ENCODE measurements at places on chromosomes 12 and 14.

DNA sequence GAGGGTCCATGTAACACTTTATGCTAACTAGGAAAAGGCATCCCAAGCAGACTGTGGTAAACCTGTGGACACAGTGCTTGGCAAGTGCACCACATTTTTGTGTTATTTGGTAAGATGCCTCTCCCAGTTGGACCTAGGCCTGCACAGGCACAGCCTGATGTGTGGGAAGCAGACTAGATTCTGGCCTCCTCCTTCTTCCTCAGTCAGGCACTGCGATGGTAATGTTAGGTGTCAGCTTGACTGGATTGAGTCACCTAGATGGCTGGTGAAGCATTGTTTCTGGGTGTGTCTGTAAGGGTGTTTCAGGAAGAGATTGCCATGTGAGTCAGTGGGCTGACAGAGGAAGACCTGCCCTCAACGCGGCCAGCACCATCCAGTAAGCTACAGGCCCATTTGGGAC is 25.3 kb upstream of the RHOJ start:
- DNase-seq = peak; percentile 73

DNA sequence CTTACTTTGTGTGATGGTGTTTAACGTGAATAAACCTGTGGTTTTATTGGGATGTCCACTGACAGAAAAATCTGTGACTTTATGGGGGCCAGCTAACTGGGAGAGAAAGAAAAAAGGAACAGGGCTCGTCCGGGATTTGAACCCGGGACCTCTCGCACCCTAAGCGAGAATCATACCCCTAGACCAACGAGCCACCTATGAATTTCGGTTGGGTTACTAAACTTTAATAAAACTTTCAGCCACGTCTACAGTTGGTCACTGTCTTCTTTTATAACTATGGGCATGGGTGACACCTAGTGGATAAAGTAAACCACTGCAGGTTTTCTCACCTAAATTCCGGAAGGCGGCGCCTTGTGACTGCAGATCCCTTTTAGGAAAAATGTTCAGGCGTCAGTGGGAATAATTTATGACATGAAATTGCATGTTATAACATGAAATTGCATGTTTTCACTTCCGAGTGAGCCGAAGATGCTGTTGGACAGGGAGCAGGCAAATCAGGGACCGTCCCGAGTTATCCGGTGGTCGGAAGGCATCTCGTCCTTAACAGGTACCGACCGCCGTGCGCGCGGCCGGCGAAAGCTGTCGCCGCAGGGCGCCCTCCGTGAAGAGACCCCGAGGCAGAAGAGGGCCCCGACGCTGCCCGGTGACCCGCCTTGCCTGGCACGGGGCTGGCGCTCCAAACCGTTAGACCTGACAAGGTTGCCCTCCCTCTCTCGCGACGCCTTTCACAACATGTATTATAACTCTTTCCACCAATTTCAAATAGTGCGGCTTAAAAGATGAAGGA is 18.2 kb upstream of the RNASE12 start:
- DNase-seq = peak; percentile 85

- peak; percentile 20 for DNase-seq
Measured at GRCh38 chr14:87995500-87996290, 2.7 kb upstream of the GALC start.

- no peak for DNase-seq
Measured at GRCh38 chr12:101305226-101305779, 25.4 kb downstream of the UTP20 start.

- no peak for DNase-seq
Measured at GRCh38 chr12:77916276-77916675, 85.6 kb downstream of the NAV3 start.
